ENCODE measurements at places on chromosomes 11 and 22. TPM values are rescaled to one million over a fixed set of nuclear protein-coding genes. Genes with fewer than 3 reads are reported as not detected.

The OR4D9 gene
- not detected for total RNA-seq

The VPS51 gene
- total RNA-seq, result 87.1 TPM

The ZNF74 gene
- 4.9 TPM for total RNA-seq

The BTBD10 gene
- total RNA-seq, result 31.3 TPM

The GLYAT gene
- 0.22 TPM for total RNA-seq

The LRRC75B gene
- 4.2 TPM for total RNA-seq

All from cardiac septum (tissue), 1 donor.